Fibroblast of the aortic adventitia (primary cell): ENCODE measurements at places on chromosomes 7 and 10.

DNA sequence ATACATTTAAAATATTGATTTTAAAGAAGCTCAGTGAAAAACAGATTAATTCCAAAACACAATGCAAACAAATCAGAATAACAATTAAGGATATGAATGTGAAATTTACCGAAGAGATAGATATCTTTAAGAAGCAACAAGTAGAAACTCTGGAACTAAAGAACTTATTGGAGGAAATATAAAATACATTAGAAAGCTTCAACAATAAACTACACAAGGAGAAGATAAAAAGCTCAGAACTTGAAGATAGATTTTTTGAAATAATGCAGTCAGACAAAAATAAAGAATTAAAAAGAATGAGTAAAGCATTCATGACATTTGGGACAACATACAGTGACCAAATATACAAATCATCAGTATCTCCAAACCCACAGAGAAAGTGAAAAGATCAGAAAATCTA is 43.2 kb downstream of the HIBADH start:
- DNase-seq = no peak

- DNase-seq = no peak
These were observed 83.0 kb downstream of the MGMT start for GRCh38 chr10:129550076-129550475.

GRCh38 chr7:33582104-33582503 is 323.2 kb upstream of the BMPER start:
- no peak for DNase-seq

DNA sequence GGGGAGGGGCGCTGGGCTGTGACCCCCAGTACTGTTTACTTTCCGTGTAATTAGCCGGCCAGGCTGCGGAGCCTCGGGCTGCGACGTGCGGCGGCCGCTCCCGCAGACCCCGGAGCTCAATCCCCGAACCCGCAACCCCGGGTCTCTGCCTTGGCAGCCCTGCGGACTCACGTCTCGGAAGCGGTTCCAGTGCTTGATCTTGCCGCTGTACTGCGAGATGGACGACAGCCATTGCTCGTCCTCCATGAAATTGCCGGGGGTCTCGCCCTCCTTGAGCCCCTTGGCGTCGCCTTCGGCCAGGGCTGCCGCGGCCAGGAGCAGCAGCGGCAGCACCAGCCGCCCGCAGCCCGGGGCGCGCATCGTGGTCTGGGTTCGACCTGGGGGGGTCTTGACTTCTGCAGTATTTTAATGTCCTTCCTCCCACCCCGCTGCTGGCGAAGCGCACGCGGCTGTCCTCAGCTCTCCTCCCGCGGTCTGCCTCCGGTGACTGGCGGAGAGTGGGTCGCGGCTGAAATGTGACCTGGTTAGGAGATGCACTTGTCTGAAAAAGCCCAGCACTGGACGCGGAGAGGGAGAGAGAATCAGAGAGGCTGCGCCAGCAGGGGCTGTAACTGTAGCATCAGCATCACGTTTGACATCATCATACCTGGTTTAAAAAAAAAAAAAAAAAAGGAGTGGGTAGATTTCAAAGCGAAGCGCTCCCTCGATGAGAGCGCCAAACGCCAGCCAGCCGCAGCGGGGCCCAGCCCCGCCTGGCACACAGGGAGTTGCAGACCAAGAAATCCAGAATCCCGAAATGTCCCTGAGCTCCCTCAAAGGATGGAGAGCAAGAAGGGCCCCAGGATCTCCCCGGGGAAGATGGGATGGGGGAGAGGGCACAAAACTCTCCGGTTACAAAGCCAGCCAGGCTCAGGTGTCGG is at the start of gene SPOCK2:
SPOCK2 (minus strand) TSS at position 583 of the 920 bp plus-strand sequence; CDS start at position 360, 223 bp downstream.
- no peak for DNase-seq
